ENCODE measurements at places on chromosomes 4 and X.

- DNase-seq: no peak
These were observed 665 bp downstream of the TIGD2 start for GRCh38 chr4:89111833-89112563.

DNA sequence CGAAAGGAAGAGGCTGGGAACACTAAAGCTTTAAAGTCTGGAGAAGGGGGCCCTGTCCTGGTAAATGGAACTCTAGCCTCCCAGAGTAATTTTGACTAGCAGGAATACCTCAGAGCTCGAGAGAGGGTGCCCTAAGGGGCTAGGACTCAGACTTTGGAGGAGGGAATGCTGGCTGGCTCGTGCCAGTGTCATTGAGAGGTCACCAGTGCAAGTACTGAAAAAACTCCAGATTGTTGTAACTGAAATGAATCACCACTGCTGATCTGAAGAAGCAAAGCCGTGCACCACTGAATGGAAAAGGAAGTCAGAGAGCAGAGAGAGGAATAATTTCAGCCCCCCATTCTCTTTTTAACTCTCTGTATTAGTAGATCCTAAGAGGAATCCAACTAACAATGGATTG lies 690.2 kb downstream of the FAT4 start:
- DNase-seq: no peak

DNA sequence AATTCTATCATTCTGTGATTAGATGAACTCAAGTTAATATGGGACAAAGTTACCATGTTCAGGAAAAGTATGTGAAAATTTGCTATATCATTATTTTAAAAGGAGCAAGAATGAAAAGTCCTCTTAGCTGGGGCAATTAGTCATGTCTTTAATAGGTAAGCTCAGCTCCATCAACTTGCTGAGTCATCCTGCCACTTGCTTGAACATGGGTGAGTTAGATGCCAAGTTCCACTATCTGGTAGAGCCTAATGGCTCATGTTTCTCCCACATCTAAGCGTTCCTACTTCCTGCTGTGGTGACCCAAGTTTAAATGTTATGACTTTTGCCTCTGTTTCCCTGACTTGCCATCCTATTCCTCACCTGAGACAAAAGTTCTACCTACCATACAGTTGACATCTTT lies 276.8 kb downstream of the ZNF674 start:
- peak; percentile 24 for DNase-seq

GRCh38 chrX:44071070-44071645 lies 98.0 kb upstream of the NDP start:
- no peak for DNase-seq

- DNase-seq: no peak
These were observed 58.0 kb upstream of the FMR1 start for GRCh38 chrX:147853701-147854100.

DNA sequence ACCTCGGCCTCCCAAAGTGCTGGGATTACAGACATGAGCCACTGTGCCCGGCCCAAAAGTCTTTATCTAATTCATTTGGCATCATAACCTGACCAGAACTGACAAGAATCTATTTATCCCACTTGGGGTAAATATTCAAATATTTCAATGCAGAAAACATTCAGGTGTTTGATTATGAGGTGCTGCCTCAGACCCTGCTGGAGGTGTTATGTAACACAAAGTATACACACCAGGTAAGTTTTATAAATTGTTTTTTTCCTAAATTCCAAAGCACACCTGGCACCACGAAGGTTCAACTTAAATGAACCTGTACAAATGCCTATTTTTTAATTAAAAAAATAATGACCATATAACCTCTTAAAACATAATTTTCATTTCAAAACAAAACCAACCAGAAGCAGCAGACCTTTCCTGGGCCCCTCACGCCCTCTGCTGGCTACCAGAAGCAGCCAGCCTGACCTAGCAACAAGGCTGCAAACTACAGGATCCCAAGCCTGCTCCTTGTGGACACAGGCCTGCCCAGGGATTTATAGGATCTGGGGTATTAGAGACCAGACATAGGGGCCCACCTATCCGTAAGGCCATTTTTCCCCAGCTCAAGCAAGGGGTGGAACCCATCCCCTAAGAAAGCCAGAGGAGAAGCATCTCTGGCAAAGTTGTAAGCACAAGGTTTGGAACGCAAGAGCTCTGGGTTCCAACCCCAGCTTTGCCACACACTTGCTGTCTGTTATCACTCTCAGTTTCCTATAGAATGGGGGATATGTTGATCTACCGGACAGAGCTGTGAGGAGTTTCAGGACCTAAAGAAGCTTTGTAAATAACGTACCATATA lies 11.7 kb downstream of the OTUD5 start:
- DNase-seq: peak; percentile 67

DNA sequence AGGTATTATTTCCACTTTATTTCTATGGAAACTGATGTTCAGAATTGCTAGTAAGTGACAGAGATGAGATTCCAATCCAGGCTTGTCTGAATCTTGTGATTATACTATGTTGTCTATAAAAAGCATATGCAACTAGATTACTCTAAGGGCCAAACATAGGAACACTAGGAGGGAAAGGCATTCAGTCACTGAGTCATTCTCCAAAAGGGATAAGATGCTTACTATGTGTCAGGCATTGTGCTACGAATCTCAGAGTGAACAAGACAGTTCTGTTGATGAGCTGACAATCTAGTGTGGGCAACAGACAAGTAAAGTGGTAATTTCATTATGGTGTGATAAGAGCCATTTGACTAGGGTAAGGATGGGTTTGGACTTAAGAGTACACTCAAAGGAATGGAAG lies 77.2 kb downstream of the RASL11B start:
- no peak for DNase-seq

Measured in activated CD8-positive, alpha-beta T cell treated with anti-CD3 and anti-CD28 coated beads for 36 hours (primary cell).